ENCODE measurements at places on chromosomes 1 and 21.

DNA sequence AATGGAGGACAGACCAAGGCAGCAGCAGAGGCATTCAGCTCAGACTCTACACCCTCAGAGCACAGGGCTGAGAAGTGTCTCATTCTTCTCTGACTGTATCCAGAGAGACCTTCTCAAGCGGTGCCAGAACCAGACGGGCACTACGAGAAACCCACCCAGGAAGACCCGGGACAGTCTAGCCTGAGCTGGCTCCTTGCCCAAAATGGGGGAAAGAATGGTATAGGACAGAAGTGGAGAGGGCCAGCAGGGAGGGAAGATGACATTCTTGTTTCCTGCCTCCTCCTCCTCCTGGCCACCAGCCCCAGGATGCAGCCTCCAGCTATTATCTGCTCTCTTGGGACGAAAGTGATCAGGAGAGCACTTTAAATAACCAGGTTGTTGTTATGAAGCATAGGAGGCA is 22.6 kb upstream of the PRELP start:
- DNase-seq: no peak

- no peak for DNase-seq
Measured at GRCh38 chr21:44433791-44434567, 21.3 kb upstream of the LRRC3 start.

- DNase-seq: no peak
Measured at GRCh38 chr1:198254521-198254920, 97.7 kb downstream of the NEK7 start.

DNA sequence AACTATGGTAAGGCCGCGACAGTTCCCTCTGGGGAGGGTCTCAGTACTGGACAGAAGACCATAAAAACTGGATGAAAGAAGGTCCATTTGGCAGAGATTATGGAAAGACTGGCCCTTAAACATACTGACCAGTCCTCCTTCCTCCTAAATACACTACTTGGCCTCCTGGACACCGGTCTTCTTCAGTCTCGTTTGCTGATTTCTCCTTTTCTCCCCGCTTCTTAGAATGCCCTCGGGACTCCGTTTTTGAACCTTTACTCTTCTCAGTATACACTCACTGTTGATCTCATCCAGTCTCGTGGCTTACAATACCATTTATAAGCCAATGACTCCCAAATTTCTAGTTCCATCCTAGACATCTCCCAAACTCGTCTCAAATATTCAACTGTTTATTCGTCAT is 694 bp upstream of the MRPL9 start:
- no peak for DNase-seq

DNA sequence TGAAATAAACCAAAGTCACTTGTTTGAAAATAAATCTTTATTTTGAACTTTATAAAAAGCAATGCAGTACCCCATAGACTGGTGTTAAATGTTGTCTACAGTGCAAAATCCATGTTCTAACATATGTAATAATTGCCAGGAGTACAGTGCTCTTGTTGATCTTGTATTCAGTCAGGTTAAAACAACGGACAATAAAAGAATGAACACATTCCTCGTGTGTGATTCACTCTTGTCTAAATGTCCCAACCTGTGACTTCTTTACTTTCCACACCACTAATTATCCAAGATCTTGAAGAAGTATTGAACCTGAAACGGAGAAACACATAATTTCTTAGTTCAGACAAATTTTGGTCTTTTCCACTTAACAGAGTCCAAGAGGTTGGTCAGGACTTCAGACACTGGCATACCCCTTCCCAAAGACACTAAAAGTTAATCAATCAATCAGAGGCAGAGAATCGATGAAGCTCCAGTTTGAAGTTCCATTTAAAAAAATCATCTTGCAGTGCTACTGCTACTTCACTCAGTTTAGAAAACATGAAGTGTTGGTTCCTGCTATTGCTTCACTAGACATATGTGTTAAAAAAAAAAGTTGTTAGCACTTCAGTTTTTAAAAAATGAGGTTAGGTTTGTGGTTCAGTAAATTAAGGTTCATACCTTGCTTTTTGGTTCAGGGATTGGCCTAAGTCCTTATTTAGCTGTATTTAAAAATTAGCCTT is 26.2 kb downstream of the ATP1B1 start:
- DNase-seq: no peak

DNA sequence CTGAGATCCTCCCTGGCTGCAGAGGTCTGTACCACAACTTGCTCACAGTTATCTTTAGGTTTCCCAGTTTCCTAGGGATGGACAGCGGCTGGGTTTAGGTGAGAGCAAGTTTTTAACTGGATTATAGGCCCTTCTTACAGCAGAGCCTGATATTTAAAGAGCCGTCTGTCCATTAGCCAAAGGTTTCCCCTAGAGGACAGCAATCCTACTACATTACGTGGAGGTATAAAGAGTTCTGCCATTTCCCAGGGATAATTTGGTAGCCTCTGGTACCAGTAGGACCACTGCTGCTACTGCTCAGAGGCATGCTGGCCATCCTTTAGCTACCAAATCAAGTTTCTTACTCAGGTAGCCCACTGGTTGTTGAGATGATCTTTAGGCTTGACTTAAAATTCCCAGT is 21.9 kb upstream of the FCGR2A start:
- DNase-seq: no peak

GRCh38 chr1:24353292-24353891 is 34.2 kb downstream of the GRHL3 start:
- DNase-seq: no peak

- DNase-seq: no peak
Measured at GRCh38 chr1:206761159-206761768, 9.3 kb upstream of the IL19 start.

DNA sequence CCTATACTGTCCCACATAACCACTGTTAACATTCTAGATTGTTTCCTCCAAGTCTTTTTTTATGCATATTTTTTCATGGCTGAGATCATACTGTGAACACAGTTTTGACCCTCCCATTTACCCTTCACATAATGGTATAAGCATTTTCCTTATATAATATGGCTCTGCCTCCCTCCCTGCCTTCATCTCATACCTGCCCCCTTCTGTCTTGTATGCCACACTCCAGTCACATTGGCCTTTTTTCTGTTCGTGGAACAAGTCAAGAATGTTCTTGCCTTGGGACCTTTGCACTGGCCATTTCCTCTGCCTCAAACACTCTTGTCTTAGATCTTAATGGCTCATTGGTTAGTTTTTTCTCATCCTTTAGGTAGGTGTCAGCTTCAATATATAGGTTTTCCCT is 24.3 kb upstream of the ELAVL4 start:
- DNase-seq: no peak

- no peak for DNase-seq
Measured at GRCh38 chr1:23531562-23532094, 595 bp upstream of the E2F2 start.

GRCh38 chr1:158924677-158925076 is 6.7 kb upstream of the PYHIN1 start:
- no peak for DNase-seq

- no peak for DNase-seq
Measured at GRCh38 chr1:247487057-247487456, 29.2 kb upstream of the OR2B11 start.

GRCh38 chr21:19420565-19420964 is 1017.0 kb upstream of the TMPRSS15 start:
- DNase-seq: peak; percentile 3

DNA sequence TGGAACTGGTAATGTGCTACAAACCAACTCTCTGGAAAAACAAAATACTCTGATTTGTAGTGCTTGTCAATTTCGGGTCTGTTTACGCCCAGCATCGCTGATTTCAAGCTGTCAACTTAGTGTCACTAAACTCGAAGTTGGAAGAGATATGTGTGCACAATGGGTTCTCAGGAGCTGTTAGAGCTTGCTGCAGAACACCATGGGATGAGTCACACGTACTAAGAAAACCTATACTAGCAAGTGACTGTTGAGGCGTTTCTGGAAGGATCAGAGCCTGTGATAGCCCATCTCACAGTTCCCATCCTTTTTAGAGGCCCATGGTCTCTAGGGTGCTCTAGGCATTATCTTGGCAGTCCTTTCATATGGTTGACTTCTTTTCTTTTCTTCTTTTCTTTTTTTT is 14.3 kb downstream of the GMEB1 start:
- no peak for DNase-seq

- DNase-seq: no peak
Measured at GRCh38 chr1:42773420-42773819, 6.4 kb downstream of the C1orf50 start.

DNA sequence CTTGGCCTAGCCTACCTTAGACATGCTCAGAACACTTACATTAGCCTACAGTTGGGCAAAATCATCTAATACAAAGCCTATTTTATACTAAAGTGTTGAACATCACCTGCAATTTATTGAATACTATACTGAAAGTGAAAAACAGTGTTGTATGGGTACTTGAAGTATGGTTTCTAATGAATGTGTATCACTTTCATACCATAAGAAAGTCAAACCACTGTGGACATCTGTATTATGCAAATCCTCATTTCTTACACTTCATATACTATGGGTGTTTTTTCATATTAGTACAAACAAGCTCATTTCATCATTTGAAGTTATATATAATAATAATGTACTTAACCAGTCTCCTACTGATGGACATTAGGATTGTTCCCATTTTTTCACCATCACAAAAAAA is 41.2 kb downstream of the TDRD5 start:
- DNase-seq: no peak

Measured in NCI-H524 (cell line).